Upper lobe of right lung (tissue), 1 donor: ENCODE measurements at places on chromosomes 6 and 20.

- no peak for DNase-seq
Measured at GRCh38 chr20:14142964-14143627, 147.8 kb downstream of the MACROD2 start.

GRCh38 chr6:21850691-21851090, 257.1 kb downstream of the SOX4 start:
- no peak for DNase-seq

DNA sequence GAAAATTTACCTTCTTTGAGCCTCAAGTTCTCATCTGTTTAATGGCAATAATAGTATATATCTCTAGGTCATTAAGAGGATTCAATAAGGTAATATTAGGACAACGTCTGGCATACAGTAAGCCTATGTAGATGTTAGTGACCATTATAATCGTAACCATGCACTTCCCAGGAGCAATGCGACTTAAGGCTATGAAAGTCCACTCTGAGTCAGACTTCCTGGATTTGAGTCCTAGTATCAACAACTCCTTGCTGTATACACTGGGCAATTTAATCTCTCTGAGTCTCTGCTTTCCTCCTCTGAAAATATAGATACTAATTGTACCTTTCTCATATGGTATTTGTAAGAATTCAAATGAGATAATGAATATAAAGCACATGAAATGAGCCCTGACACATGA, 168.1 kb upstream of the HDDC2 start:
- no peak for DNase-seq

GRCh38 chr6:617456-618100, 39.3 kb downstream of the HUS1B start:
- no peak for DNase-seq

DNA sequence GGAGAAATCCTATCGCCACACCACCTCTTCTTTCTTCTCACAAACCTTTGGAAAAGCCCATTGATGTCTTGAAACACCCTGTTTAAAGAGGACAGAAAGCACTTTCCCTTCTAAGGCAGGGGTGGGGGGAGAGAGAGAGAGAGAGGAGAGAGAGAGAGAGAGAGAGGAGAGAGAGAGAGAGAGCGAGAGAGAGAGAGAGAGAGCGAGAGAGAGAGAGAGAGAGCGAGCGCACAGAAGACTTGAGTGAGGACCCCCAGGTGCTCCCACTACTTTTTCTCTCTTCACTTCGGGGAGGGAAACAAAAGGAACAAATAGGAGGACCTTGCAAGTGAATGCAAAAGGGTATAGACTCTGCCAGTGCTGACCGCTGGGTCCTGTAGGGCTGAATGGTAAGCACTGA, 52.4 kb downstream of the TIAM2 start:
- DNase-seq, result no peak

DNA sequence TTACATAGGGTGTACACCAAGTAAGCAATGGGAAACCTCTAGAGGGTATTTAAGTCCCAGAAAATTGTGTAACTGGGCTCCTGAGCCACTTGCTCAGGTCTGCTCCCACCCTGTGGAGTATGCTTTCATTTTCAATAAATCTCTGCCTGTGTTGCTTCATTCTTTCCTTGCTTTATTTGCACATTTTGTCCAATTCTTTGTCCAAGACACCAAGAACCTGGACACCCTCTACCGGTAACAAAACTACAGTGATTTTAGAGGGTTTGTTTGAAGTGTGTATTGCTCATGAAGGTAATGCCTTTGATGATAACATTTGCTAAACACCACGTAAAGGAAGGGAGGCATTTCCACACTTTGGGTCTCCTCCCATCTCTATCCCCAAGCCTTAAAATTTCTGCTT, 46.2 kb downstream of the MYB start:
- no peak for DNase-seq

GRCh38 chr20:31474758-31475427, at the start of the genes DEFB124 and REM1:
Gene DEFB124 (minus strand): TSS chr20:31475127. CDS start chr20:31473013, 2,114 bp downstream.
Gene REM1 (plus strand): TSS chr20:31475288. CDS start chr20:31476446, 1,158 bp downstream.
- peak; percentile 64 for DNase-seq

GRCh38 chr20:31930779-31931178, 21.1 kb downstream of the PDRG1 start:
- DNase-seq, result no peak

GRCh38 chr6:38366234-38366633, 273.5 kb downstream of the BTBD9 start:
- no peak for DNase-seq

DNA sequence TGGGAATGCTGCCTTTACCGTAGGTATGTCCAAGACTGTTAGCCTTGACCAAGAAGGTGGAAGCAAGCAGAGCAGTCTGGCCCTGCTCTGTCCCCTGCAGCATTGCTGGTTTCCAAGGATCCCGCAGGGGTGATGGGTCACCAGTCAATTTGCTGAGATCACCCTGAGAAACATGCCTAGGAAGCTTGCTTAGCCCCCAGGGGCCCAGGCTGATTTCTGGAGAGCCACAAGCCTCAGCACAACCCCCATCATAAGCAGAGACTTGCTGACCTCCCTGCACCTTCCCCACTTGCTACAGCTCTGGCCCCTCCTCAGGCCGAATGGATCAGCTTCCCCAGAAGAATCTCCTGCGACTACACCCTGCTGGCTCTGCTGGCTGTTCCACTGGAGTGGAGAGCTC, 21.5 kb downstream of the ARHGAP40 start:
- DNase-seq, result no peak

- DNase-seq, result no peak
Measured at GRCh38 chr6:31906122-31906521, 4.2 kb upstream of the ZBTB12 start.

- DNase-seq, result peak; percentile 94
Measured at GRCh38 chr6:110876170-110876773, 1.7 kb downstream of the AMD1 start.

DNA sequence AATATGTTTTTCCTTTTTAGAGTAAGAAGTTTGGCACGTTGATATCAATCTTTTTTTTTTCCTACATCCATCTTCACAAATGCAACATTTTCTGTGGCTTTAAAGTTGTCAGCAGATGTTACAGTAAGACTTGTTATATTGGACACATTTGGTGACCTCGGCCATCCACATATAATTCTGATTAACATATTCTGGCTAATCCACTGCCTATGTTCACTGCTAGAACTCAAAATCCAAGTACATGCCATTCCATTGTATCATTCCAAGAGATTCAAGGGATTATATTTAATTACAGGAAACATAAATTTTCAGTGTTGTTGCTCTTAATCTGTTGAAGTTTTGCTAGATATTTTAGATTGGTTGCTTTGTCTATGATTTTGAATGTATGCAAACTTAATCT, 367.6 kb downstream of the TENT5A start:
- no peak for DNase-seq

- peak; percentile 86 for DNase-seq
Measured at GRCh38 chr20:38730989-38731737, 6.9 kb downstream of the SLC32A1 start.

DNA sequence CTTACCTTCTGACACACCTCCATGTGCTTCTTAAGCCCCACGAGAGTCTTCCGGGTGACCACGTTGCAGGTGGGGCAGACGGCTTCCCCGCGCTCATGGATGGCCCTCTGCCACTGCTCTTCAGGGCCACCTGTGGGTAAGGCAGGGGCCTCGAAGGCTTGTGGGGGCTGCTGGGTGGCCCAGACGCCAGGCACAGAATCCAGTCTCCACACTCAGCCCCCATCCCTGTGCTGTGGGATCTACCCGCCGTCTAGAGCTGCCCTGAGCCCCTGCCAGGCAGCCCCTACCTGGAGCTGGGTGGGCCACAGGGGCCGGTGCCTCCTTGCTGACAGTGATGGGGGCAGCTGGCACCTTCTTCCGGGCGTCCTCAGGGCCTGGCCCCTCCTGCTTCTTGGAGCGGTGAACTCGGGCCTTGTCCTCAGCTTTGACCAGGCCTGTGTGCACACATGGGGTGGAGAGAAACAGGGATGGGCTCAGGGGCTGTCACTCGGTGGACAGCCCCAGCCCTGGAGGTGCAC, 5.9 kb downstream of the ZNF512B start:
- no peak for DNase-seq

- DNase-seq, result no peak
Measured at GRCh38 chr6:141580131-141580530, 552.6 kb upstream of the GJE1 start.

DNA sequence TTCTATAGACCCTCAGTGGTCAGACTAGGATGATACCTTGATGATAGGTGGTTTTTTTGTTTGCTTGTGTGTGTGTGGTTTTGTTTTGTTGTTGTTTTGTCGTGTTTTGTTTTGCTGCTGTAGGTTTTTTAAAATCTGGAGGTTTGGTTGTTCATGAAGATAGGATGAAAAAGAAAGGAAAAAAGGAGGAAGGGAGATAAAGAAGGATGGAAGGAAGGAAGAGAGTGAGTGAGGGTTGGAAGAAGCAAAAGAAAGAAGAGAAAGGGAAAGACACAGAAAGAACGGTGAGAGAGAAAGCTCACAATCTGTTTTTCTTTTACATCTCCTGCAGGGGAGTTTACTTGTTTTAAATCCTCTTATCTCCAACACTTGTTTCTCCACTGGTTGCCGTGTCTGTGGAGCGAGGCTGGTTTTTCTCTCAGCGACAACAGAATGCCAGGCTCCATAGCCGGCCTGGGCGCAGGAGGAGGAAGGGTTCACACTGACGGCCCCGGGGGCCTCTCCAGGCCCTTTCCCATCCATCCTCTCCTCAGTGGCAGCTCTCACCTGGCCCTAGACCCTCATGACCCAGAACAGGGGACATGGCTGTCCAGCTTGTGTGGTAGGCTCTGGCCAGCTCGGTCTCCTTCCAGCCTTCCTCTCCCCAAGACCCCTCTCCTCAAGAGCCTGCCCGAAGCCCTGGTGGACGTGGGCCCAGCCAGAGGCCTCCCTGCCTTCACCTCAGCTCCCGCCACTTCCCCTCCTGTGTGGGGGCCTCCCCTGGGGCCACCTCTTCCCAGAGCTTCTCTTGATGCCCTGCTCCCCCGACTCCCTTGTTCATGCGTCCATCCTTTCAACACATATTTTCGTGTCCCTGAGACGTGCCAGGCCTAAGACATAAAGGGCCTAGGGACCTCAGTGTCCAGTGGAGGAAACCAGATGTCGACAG, 168.4 kb downstream of the VEGFA start:
- no peak for DNase-seq

GRCh38 chr6:146884728-146885127, 286.0 kb downstream of the ADGB start:
- no peak for DNase-seq

DNA sequence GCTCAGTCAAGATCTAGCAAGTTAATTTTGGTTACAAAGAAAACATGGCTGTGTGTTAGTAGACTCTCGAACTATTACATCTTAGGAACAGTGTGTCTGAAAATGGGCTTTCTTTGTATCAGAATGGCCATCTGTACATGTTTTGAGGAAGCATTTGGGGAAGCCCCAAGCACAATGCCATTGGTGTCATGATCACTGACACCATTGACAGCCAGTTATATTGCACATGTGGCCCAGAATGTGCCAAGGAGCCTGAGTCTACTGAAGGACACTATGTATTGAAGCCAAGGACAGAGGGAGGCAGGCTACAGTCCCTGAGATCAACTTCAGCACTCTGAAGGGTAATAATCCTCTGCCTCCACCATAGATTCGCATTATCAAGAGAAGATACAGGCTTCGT, 12.6 kb upstream of the FAM50B start:
- DNase-seq, result no peak

- DNase-seq, result no peak
Measured at GRCh38 chr20:25424536-25424935, 17.1 kb downstream of the GINS1 start.

DNA sequence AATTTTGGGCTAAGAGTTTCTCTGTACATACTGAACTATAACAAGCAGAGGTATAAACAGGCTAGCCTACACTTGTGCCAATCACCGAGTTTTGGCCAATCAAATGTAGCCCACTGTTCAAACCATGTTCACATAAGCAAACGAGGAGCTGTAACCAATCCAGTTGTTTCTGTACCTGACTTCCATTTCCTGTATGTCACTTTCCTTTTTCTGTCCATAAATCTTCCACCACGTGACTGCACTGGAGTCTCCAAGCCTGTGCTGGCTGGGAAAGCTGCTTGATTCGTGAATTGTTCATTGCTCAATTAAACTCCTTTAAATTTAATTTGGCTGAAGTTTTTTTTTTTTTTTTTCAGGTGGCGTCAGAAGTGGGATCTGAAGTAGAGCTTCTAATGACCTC, 332.9 kb downstream of the RNF144B start:
- DNase-seq, result no peak

DNA sequence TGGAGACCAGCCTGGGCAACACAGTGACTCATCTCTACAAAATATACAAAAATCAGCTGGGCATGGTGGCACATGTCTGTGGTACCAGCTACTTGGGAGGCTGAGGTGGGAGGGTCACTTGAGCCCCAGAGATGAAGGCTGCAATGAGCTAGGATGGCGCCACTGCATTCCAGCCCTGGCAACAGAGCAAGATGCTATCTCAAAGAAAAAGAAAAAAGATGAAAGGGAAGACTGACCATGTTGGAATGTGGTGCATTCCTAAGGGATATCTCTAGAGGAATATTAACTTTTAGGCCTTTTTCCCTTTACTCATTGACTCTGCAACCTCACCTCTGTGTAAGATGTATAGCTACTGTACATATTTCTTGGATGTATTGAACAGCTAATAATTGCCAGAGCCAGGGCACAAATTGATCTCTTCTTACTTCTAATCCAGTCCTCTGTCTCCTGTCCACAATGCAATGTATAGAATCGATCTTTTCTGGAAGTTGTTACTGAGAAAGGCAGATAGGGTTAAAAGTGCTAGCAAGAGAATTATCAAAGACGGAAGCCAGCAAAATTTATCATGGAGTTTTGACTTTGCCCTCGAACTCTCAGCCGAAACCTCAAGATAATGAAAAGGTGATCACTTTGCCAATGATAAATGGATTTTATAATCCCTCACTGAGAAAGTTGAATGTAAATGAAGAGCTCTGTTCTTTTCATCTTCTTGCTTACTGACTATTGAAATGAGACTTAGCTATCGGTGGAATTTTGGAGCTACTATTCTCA, 46.3 kb downstream of the GCNT2 start:
- DNase-seq, result no peak

GRCh38 chr20:63091901-63092659, 85.3 kb upstream of the BHLHE23 start:
- peak; percentile 54 for DNase-seq

DNA sequence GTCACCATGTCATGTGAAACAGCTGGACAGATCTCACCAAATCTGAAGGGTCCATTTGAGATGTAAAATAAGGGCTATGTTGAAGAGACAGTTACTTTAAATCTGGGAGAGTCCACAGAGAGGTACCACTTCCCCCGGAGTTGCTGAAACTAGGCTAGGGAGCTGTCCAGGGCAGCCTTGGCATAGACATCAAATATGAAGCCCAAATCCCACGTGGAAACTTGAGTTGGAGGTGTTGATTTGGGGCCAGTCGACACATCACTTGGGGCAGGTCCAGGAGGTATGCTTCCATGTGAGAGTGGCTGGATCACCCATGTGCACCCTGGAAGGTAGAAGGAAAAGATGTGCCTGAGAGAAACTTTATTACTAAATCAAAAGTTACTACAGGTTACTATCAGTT, 12.0 kb upstream of the SERPINB9 start:
- no peak for DNase-seq

DNA sequence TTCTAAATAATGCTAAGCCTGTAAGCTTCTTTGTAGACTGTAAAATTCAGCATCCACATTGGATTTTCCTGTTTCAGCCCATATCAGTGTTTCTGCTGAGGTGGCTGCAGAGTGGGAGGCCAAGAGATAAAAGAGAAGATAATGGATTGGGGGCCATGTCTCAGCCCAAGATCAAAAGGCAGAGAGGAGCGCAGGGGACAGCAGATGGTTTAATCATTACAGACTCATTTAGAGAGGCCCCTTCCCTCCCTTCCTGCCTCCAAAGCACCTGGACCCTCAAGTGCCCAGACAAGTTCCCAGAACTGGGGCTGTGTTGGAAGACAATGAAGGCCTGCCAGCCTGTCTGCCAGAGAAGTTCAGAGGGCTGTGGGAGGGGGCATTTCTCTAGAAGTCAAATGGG, 20.4 kb upstream of the CTNNBL1 start:
- no peak for DNase-seq
